CD8-positive, alpha-beta memory T cell (primary cell): ENCODE measurements at places on chromosomes 5 and 9. TPM values are rescaled to one million over a fixed set of nuclear protein-coding genes. Genes with fewer than 3 reads are reported as not detected.

SNCAIP gene
- total RNA-seq = not detected

CEP120 gene
- total RNA-seq = 25.6 TPM

ANKRD20A1 gene
- not detected for total RNA-seq

- no peak for DNase-seq
Observed at GRCh38 chr5:113757508-113757907, 244.0 kb downstream of the YTHDC2 start.

- DNase-seq = no peak
Observed at GRCh38 chr9:92723801-92724323, 40.8 kb downstream of the BICD2 start.

- DNase-seq = no peak
Observed at GRCh38 chr9:93950619-93951601, 4.2 kb downstream of the BARX1 start.

GRCh38 chr5:6370580-6370979 is 7.8 kb downstream of the MED10 start:
- DNase-seq = no peak
